Activated CD4-positive, alpha-beta memory T cell treated with anti-CD3 and anti-CD28 coated beads for 36 hours (primary cell): ENCODE measurements at places on chromosomes 3 and 15.

GRCh38 chr3:121781611-121782010 is 32.1 kb upstream of the GOLGB1 start:
- H3K36me3 ChIP-seq, result peaks cover 71% of the 10 kb centered on the region
- H3K27me3 ChIP-seq, result no peaks in the 10 kb centered on the region
- DNase-seq, result no peak
- no peak overlapping the region for H3K4me3 ChIP-seq

DNA sequence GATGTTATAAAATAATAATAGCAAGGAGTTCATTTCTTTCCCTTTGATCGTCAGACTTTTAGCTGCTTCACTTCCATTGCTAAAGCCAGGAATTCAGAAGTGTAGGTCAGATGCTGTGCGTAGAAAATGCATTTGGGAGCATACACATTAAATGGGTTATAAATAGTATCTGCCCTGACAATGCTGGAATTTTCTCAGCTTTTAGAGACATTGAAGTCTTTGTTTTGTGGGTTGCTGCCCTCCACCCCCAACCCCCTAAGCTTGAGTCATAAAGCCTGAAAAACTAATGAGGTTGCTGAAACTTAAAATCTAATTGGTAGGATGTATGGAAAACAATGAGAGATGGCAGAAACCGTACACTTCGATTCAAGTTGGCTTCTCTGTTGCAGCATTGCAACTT is 81.9 kb downstream of the MITF start:
- H3K27ac ChIP-seq, result no peak overlapping the region
- peaks cover 2% of the 10 kb centered on the region for H3K27me3 ChIP-seq
- no peaks in the 10 kb centered on the region for H3K36me3 ChIP-seq
- no peak for DNase-seq
- no peak overlapping the region for H3K4me3 ChIP-seq

- H3K4me1 ChIP-seq, result no peaks in the 10 kb centered on the region
- H3K36me3 ChIP-seq, result peaks cover 17% of the 10 kb centered on the region
- no peaks in the 10 kb centered on the region for H3K27me3 ChIP-seq
These were observed 33.6 kb downstream of the ZDHHC3 start for GRCh38 chr3:44942202-44942921.

DNA sequence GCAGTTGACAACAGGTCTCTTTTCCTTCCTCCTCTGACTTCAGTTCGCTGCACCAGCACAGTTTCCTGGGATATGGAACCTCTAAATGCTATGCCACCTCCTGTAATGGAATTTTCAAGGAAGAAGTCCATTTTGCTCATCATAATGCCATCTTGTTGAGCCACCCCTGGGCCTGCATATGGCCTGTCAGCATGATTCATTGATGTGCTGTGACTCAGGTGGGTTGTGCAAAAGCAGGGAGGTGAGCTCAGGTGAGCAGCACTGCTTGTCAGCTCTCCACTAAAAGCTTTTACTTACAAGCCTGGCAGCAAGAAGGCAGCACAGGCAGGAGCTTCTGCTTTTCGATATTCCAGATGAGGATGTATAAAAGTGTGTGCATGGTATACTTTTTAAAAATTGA is 247.1 kb upstream of the LMCD1 start:
- H3K36me3 ChIP-seq, result no peaks in the 10 kb centered on the region
- H3K4me3 ChIP-seq, result no peak overlapping the region
- H3K27me3 ChIP-seq, result no peaks in the 10 kb centered on the region
- DNase-seq, result no peak
- H3K27ac ChIP-seq, result no peak overlapping the region
- no peaks in the 10 kb centered on the region for H3K4me1 ChIP-seq

DNA sequence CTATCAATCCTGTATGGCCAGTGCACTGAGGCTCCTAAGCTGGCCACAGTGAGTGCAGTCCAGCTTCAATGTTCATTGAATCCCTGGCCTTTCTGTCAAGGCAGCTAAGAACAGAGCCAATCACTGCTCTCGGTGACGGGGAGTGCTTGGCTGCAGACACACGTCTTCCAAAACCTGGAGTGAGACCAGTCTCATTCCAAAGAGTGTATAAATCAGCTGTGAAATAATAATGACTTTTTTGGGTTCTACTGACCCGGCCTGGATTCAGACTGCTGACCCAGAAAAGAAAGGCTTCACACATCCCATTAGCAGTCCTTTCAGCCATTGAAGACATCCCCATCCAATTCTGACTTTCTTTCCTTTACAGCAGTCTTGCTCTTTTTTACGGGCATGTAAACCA is 665.5 kb downstream of the GBE1 start:
- H3K27me3 ChIP-seq, result no peaks in the 10 kb centered on the region
- H3K27ac ChIP-seq, result no peak overlapping the region
- H3K36me3 ChIP-seq, result no peaks in the 10 kb centered on the region

DNA sequence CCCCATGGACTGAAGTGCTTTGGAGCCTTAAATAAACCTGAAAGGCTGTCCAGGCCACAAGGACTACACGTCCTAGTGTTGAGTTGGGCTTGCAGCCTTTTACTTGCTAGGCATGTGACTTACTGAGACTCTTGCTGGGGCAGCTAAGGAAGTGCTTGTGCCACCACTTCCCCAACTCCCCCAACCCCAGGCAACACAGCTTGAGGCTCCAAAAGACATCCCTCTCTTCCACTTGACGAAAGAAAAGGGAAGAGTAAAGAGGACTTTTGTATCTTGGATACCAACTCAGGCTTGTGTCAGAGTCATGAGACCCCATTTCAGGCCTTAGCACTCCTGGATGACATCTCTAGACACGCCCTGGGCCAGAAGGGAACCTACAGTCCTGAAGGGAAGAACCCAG is 109.8 kb downstream of the XRN1 start:
- DNase-seq, result no peak
- H3K4me1 ChIP-seq, result peaks cover 1% of the 10 kb centered on the region
- peaks cover 56% of the 10 kb centered on the region for H3K36me3 ChIP-seq
- H3K4me3 ChIP-seq, result no peak overlapping the region
- H3K27ac ChIP-seq, result no peak overlapping the region
- no peaks in the 10 kb centered on the region for H3K27me3 ChIP-seq

- peak overlapping the region; percentile 89 for H3K27ac ChIP-seq
- H3K36me3 ChIP-seq, result peaks cover 18% of the 10 kb centered on the region
- no peaks in the 10 kb centered on the region for H3K27me3 ChIP-seq
- no peak for DNase-seq
- H3K4me1 ChIP-seq, result peaks cover 18% of the 10 kb centered on the region
These were observed 781 bp upstream of the IP6K1 start for GRCh38 chr3:49787182-49787464.

GRCh38 chr3:89392991-89393390 is 285.6 kb downstream of the EPHA3 start:
- H3K4me1 ChIP-seq, result no peaks in the 10 kb centered on the region
- no peak overlapping the region for H3K4me3 ChIP-seq
- no peak overlapping the region for H3K27ac ChIP-seq
- H3K36me3 ChIP-seq, result no peaks in the 10 kb centered on the region
- H3K27me3 ChIP-seq, result no peaks in the 10 kb centered on the region

DNA sequence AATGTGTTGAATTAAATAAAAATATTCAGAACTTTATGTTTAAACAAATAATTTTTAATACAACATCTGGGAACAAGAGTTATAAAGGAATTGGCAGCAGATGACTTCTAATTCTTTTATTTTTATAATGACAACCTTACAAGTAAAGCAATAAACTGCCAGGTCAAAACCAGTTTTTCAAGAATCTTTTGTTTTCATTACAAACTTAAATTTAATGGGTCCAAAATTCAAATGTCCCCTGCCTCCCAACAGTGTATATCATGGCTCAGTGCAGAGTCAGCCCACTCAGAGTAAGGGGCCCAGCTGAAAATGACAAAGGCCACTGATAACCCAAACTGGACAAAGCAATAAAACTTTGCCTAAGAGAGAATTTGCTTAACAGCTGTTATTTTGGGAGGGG is 81.5 kb downstream of the STRIT1 start:
- no peak overlapping the region for H3K27ac ChIP-seq
- H3K4me1 ChIP-seq, result no peaks in the 10 kb centered on the region
- no peak overlapping the region for H3K4me3 ChIP-seq
- H3K27me3 ChIP-seq, result no peaks in the 10 kb centered on the region
- H3K36me3 ChIP-seq, result no peaks in the 10 kb centered on the region

DNA sequence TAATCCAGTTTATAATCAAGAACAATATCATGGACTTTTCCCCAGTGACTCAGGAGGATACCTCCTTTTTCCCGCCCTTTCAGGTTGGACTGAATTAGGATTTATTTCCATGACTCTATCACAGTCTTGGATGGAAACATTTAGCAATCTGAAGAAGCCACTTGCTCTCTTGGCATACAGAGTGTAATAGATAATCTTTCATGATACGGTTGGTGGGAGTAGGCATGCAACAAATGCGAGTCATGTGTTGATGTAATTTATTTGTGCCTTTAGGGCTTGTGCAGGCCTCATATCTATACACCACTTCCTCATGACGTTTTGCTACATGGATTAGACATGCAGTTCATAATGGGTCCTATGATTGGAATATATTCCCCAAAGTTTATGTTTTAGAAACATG is 54.2 kb upstream of the MCTP2 start:
- peaks cover 10% of the 10 kb centered on the region for H3K4me1 ChIP-seq
- H3K27ac ChIP-seq, result no peak overlapping the region
- H3K4me3 ChIP-seq, result no peak overlapping the region
- no peaks in the 10 kb centered on the region for H3K36me3 ChIP-seq
- peaks cover 7% of the 10 kb centered on the region for H3K27me3 ChIP-seq

DNA sequence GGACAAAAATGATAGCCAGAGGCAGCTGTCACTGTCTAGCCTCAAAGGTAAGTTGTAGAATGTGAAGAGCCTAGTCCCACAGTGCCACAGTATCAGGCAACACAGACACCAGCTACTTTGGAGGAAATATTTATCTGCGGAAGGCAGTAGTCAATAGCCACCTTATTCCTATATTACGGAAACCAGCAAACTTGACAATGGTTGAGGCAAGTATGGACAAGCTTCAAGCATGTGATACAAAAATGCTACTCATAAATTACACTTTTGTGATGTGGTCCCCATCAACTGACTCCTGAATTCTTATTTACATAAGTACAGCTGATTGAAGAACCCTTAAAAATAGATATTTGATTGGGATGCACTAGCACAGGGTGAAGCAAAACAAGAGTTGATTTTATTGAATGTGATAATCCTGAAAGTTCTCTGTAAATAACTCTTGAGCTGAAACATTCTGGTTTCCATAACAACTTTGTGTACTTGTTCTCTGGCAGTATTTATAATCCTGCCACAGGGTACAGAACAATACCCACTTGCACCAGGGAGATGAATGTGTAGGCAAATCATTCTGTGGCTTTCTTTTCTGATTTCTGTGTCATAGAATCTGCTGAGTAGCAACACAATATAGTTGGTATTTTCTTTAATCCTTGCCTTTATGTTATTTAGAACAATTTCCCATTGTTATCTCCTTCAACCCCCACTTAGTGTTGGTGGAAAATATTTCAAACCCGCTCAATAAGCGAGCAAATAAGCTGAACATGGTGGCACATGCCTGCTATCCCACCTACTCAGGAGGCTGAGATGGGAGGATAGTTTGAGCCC is at the start of gene ANKUB1:
TSS of gene ANKUB1 (minus strand) at position 103 of the 819 bp plus-strand sequence. CDS start 188 bp downstream, outside the sequence.
- peaks cover 18% of the 10 kb centered on the region for H3K27me3 ChIP-seq
- no peaks in the 10 kb centered on the region for H3K4me1 ChIP-seq
- H3K27ac ChIP-seq, result no peak within 1 kb of the TSS
- DNase-seq, result no peak
- no peaks in the 10 kb centered on the region for H3K36me3 ChIP-seq
- H3K4me3 ChIP-seq, result no peak within 1 kb of the TSS

GRCh38 chr3:142993958-142994442 is 7.4 kb upstream of the U2SURP start:
- H3K36me3 ChIP-seq, result no peaks in the 10 kb centered on the region
- DNase-seq, result peak; percentile 75
- H3K4me1 ChIP-seq, result peaks cover 2% of the 10 kb centered on the region
- H3K27ac ChIP-seq, result no peak overlapping the region
- H3K4me3 ChIP-seq, result no peak overlapping the region
